ENCODE measurements at places on chromosomes 12 and 14.

DNA sequence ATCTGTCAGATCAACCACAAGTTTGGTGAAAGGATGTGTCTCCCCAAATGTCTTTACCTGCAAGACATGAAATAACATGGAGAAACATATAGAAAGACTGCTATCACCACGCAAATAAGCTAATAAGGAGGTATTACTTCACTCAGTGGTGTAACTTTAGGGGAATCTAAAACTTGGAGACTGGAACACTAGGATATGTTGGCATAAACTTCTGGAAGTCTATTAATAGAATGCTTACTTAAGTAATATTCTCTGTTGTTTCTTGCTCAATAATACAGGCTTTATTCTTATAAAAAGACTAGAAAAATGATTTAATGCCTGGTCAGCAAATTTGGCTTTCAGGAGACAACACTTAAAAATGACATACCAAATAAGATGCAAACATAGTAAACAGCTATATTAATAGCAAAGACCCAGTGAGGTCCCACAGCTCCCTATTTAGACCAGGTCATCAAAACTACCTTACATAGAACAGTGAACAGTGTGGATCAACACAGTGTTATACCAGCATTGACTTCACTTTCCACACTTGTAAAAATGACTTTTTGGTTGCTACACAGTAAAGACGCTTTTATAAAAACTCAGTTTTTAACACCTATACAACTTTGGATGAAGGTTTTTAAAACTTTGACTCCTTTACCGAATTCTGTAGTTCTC lies 18.9 kb upstream of the HAL start:
- DNase-seq = no peak
- peaks cover 38% of the 10 kb centered on the region for H3K36me3 ChIP-seq
- H3K4me3 ChIP-seq = no peak overlapping the region
- H3K4me1 ChIP-seq = no peaks in the 10 kb centered on the region
- no peaks in the 10 kb centered on the region for H3K27me3 ChIP-seq

DNA sequence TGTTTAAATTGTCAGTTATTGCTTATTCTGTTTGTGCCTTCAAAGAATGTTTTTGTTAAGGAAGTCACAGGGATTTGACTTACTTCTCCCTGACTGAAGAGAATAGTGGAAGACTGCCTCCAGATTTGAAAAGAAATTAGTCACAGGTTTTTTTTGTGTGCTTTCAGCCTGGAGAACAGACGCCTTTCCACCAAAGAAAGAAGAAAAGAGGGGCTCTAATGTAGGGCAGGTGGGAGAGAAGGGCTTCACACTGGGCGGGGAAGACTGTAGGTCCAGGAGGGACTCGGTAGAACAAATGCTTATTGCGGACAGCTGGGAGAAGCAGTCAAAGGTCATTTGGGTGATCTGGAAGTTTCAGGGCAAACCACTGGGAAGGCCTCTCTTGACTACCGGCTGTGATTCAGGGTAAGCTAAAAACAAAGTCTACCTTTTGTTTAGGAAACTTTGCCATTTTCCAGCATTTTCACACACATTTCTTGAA lies 76.8 kb downstream of the SAMD4A start:
- peak; percentile 42 for DNase-seq
- H3K27me3 ChIP-seq = no peaks in the 10 kb centered on the region
- H3K4me3 ChIP-seq = no peak overlapping the region
- H3K27ac ChIP-seq = peak overlapping the region; percentile 77

DNA sequence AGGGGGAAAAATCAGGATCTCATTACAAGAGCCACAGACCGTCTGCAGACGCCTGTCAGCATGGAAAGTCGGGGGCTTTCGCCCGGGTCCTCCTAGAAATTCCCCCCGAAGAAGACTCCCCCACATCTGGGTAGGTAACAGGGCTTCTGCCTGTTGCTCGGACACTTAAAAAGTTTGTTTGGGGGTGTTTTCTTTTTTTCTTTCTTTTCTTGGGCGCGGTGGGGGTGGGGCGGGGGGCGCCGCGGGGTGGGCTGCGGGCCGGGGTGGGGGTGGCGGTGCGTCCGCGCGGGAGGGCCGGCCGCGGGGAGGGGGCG lies 358 bp downstream of the ELK3 start:
- peak overlapping the region; percentile 71 for H3K4me3 ChIP-seq
- DNase-seq = no peak
- peaks cover 50% of the 10 kb centered on the region for H3K27me3 ChIP-seq
- H3K4me1 ChIP-seq = peaks cover 14% of the 10 kb centered on the region
- no peaks in the 10 kb centered on the region for H3K36me3 ChIP-seq

- no peaks in the 10 kb centered on the region for H3K36me3 ChIP-seq
- H3K4me1 ChIP-seq = no peaks in the 10 kb centered on the region
- no peaks in the 10 kb centered on the region for H3K27me3 ChIP-seq
- H3K4me3 ChIP-seq = no peak overlapping the region
- no peak overlapping the region for H3K27ac ChIP-seq
- no peak for DNase-seq
Measured at GRCh38 chr12:13404631-13405473, 208.3 kb downstream of the EMP1 start.

DNA sequence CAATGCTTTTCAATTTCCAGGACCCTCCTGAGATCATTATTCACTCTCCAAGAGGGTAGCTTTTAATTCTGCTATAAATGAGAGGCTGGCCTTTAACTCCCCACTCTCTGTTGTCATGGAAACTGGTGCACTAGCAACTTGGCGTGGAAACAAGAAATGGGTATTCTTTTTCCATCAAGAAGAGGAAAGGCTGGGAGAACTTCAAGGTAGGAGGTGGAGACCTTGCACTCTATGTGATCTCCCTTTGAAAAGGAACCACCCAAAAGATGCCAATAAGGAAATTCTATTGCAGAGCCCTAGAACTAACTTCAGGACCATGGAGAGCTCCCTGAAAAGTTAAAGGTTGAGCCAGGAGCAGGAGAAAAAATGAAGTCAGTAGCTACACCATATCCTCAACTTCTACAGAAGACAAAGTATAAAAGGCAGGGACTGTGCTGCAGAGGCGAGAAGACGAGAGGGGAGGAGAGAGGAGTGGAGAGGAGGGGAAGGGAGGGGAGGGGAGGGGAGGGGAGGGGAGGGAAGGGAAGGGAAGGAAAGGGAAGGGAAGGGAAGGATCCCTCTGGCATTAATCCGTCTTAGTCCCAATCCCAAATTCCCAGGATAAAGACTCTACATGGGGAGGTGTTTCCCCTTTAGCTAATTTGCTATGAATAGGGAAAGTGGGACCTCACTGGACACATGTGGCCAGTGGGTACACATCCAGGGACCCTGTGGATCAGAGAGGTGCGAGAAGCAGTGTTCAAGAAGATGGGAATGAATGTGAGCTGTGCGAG lies 46.7 kb upstream of the FICD start:
- no peak overlapping the region for H3K4me3 ChIP-seq
- no peaks in the 10 kb centered on the region for H3K36me3 ChIP-seq
- H3K27ac ChIP-seq = no peak overlapping the region
- H3K4me1 ChIP-seq = no peaks in the 10 kb centered on the region
- H3K27me3 ChIP-seq = no peaks in the 10 kb centered on the region

DNA sequence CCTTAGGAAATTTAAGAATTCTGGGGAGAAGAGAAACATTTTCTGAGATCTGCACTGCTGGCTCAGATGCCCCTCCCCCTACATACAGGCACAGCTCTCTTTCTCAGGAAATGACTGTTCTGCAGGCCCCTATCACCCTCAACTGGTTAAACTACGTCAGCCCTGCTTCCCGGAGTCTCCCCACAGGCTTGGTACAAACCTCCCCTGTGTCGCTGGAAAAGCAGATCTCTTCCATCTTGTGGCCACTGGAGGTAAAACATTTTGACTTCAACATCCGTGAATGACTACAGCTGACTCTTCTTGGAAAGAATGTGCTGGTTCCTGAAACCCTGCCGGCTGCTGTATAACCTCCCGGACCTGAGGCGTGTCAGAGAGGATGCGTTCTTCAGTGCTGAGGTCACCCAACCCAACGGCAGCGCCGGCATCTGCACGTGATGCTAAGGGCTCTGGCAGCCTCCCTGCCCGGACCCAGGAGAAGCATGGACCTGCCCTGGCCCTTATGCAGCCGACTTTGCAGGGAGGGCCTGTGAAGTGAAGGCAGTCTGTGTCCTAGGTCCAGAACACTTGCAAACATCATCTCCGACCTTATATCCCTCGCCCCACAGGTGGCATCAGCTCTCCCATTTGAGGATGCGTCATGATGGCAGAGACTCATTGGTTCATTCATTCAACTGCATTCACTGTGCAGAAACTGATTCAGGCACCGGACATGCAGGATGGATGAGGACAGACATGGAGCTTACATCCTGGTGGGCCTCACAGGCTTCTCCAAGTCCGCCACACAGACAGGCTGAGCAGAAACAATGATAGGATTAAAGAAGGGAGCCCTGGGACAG lies 129.2 kb downstream of the GCH1 start:
- DNase-seq = peak; percentile 88
- no peaks in the 10 kb centered on the region for H3K27me3 ChIP-seq
- no peaks in the 10 kb centered on the region for H3K4me1 ChIP-seq
- H3K4me3 ChIP-seq = no peak overlapping the region
- no peaks in the 10 kb centered on the region for H3K36me3 ChIP-seq

- H3K27me3 ChIP-seq = no peaks in the 10 kb centered on the region
- no peak overlapping the region for H3K27ac ChIP-seq
- no peaks in the 10 kb centered on the region for H3K36me3 ChIP-seq
- H3K4me3 ChIP-seq = no peak overlapping the region
- no peak for DNase-seq
Measured at GRCh38 chr14:51228890-51229289, 11.2 kb upstream of the TMX1 start.

DNA sequence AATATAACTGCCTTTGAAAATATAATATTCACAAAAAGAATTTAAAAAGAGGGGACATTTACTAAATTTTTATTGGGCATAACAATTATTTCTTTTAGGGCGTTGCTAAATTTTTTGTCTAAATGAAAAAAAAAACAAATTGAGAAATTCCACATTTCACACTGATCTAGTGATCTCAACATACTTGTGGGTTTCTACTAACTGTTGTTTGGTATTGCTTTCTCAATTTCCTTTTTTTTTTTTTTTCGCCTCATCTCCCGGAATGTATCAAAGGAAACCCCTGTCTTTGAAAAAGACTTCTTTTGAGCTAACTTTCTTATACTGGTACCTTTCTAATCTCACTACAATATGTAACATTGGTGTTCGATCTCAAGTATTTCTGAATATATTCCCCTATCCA lies at the start of gene CLEC4D:
Gene CLEC4D, plus strand, starts transcription at position 248 of the 400 bp plus-strand sequence. CDS start 230 bp downstream, outside the sequence.
- H3K36me3 ChIP-seq = no peaks in the 10 kb centered on the region
- no peaks in the 10 kb centered on the region for H3K27me3 ChIP-seq
- H3K4me3 ChIP-seq = no peak within 1 kb of the TSS
- no peak within 1 kb of the TSS for H3K27ac ChIP-seq
- no peaks in the 10 kb centered on the region for H3K4me1 ChIP-seq
- no peak for DNase-seq
